ENCODE measurements at places on chromosomes 5 and 9.

- no peak for DNase-seq
Observed at GRCh38 chr5:106121972-106122605, 1548.6 kb downstream of the EFNA5 start.

GRCh38 chr9:103734471-103734870 is 359.6 kb upstream of the SMC2 start:
- DNase-seq: no peak

- no peak for DNase-seq
Observed at GRCh38 chr5:129591508-129592160, 131.5 kb downstream of the ADAMTS19 start.

DNA sequence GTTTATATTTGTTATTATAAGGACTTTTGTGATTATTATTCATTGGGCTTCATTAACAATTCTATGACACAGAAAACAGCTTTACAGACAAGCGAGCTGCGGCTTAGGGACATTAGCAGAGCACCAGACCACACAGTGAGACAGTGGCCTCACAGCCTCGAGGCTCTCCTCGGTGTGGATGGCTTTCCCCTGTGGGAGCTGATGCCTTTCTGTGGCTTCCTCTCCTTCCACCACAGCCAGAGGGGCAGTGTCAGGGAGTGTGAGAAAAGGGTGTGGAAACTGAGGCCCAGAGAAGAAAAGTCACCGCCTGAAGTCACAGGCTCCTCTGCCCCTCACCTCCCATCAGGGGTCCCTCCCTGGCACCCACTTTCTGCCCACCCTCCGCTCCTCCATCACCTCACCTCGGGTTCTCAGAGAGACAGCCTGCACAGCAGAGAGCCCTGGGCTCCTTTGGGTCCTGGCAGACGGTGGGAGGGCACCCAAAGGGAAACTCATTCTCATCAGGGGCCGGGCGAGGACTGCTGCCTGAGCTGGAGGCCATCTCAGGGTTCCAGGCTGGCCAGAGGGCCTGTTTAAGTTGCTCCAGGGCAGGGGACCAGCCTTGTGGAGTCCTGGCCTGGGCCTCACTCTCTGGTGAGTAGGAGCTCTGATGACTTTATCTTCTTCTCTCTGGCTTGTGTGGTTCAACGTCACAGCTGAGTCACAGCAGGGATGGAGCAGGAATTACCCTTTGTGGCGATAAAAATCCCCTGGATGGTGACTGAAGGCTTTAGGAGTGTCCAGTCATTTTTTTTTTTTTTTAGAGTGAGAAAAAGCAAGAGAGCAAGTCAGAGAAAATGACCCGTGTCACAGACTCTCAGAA is 830 bp downstream of the TRAF1 start:
- peak; percentile 86 for DNase-seq

DNA sequence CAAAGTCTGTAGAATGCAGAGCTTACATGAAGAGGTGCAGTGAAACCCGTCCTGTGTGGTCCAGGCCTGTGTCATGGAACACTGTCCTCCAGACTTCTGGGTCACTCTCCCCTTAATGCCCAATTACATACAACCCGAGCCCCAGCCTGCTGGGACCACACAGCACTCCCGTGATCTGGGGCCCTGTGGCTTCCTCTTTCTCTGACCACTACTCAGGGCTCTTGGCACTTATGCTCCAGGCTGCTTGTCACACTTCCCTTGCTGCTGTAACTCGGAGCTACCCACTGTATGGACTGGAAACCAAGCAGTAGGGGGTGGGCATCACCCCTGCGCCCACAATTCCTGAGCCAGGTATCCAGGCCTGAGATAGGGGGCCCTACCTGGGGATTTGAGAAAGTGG is 10.3 kb upstream of the IL3 start:
- DNase-seq: no peak

Measured in GM12878 (cell line).